ENCODE measurements at places on chromosomes 3 and 15. TPM values are rescaled to one million over a fixed set of nuclear protein-coding genes. Genes with fewer than 3 reads are reported as not detected.

The MYEF2 gene
- 105 TPM for polyA plus RNA-seq

The SEMA7A gene
- 6.6 TPM for polyA plus RNA-seq

The CCR8 gene
- not detected for polyA plus RNA-seq

The ARRDC4 gene
- 35.6 TPM for polyA plus RNA-seq

The GOLGA6L7 gene
- polyA plus RNA-seq, result 0.25 TPM

The IQCF5 gene
- polyA plus RNA-seq, result not detected

The TRPC1 gene
- polyA plus RNA-seq, result 12.7 TPM

The TMEM40 gene
- polyA plus RNA-seq, result 0.38 TPM

The STARD5 gene
- 4.6 TPM for polyA plus RNA-seq

The ACSBG1 gene
- 1.7 TPM for polyA plus RNA-seq
